MCF 10A (cell line): ENCODE measurements at places on chromosomes 3 and 15. TPM values are rescaled to one million over a fixed set of nuclear protein-coding genes. Genes with fewer than 3 reads are reported as not detected.
A peak's percentile ranks its signal among the peaks of the same experiment; 100 is the strongest.

Gene TERC
- 2.9 and 7.9 TPM in 2 replicates for total RNA-seq

Gene HTR3E
- total RNA-seq, result not detected in 2 replicates

Gene ADGRG7
- total RNA-seq, result not detected in 2 replicates

Gene FGF7
- 0.05 and 0.21 TPM in 2 replicates for total RNA-seq

Gene ABHD17C
- total RNA-seq, result 10.1 and 11.9 TPM in 2 replicates

Gene TMEM40
- total RNA-seq, result 30.3 and 58.4 TPM in 2 replicates

Gene PARP15
- total RNA-seq, result not detected in 2 replicates

Gene PLIN1
- total RNA-seq, result 0.09 and 0.17 TPM in 2 replicates

GRCh38 chr3:84958495-84959469 lies at the start of gene CADM2:
Gene CADM2 (plus strand): TSS chr3:84958989.
- peaks cover 87% of the 10 kb centered on the region for H3K27me3 ChIP-seq
- DNase-seq, result peak; percentile 90
- no peak within 1 kb of the TSS for H3K27ac ChIP-seq
- no peaks in the 10 kb centered on the region for H3K36me3 ChIP-seq
- H3K4me3 ChIP-seq, result peak within 1 kb of the TSS; percentile 88

DNA sequence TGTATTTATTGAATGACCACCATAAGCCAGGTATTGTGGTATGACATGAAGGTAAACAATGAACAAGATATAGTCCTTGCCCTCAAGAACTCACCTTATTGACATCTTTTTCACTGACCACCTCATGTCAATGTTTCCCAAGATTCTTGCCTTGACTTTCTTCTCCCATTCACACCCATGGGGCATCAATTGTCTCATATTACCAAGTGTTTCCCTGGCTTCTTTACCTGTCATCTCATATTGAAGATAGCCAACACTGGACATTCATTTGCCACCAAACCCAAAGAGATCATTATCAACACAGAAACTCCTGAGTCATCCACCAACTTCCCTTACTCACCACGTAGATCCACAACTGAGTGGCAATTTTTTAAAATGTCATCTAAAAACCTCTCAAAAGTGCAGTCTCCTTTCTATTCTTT lies 2.2 kb downstream of the EFHB start:
- H3K27ac ChIP-seq, result no peak overlapping the region
- no peak for DNase-seq
- peaks cover 8% of the 10 kb centered on the region for H3K36me3 ChIP-seq
- no peaks in the 10 kb centered on the region for H3K27me3 ChIP-seq

- no peaks in the 10 kb centered on the region for H3K4me1 ChIP-seq
- no peak for DNase-seq
- H3K4me3 ChIP-seq, result no peak overlapping the region
- H3K27me3 ChIP-seq, result no peaks in the 10 kb centered on the region
- no peak overlapping the region for H3K27ac ChIP-seq
- H3K36me3 ChIP-seq, result no peaks in the 10 kb centered on the region
Observed at GRCh38 chr3:5343459-5343858, 156.0 kb downstream of the EDEM1 start.

DNA sequence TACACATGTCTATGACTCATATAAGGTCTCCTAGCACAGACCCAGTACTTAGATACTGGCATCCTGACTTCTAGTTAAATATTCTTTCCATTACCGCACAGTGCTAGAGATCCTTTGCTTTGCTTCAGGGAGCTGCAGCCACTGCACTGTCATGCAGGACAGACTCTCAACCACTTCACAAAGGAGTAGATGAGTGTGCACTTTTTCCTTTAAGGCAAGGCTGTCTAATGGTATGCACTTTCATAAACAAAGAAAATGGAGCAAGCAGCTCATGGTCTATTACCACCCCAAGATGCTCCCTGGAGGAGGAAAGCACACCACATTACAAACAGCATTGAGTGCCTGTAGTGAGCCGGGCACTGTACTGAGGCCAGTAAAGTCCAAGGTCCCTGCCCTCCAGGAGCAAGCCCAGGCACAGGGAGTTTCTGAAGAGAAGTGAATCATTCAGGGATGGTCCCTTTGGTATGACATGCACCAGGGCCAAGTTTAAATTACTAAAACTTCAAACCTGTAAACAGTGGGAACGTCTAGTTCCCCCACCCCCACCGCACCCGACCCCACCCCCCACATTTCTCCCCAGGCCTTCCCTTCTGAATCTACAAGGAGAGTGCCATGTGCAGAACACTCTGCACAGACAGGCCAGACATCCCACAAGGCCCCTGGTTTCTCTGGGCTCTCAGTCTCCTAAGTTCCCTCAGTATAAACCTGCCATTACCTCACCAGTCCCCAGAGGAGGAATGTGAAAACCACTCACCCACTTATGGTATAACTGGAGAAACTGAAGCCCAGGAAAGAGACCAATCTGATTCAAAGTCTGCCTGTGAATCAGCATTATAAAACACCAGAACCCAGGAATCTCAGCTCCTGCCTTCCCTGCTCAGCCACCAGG lies 107.8 kb upstream of the BCL6 start:
- peaks cover 31% of the 10 kb centered on the region for H3K4me1 ChIP-seq
- no peaks in the 10 kb centered on the region for H3K27me3 ChIP-seq
- no peak overlapping the region for H3K4me3 ChIP-seq
- H3K36me3 ChIP-seq, result no peaks in the 10 kb centered on the region

DNA sequence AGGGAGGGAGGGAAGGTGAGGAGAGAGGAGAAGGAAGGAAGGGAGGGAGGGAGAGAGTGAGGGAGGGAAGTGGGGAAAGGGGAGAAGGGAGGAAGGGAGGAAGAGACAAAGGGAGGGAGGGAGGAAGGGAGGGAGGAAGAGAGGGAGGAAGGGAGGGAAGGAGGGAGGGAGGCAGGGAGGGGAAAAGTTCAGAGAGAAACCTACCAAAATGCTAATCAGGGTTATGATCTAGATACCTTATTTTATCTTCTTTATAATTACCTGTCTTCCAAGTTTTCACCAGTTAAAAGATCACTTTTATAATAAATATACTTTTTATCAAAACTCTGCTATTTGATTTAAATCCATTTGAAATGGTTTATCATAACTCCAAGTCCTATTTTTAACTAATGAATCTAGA lies 44.4 kb downstream of the FAM174B start:
- H3K4me1 ChIP-seq, result no peaks in the 10 kb centered on the region
- H3K36me3 ChIP-seq, result peaks cover 6% of the 10 kb centered on the region
- H3K4me3 ChIP-seq, result no peak overlapping the region
- H3K27me3 ChIP-seq, result peaks cover 8% of the 10 kb centered on the region
- no peak for DNase-seq

DNA sequence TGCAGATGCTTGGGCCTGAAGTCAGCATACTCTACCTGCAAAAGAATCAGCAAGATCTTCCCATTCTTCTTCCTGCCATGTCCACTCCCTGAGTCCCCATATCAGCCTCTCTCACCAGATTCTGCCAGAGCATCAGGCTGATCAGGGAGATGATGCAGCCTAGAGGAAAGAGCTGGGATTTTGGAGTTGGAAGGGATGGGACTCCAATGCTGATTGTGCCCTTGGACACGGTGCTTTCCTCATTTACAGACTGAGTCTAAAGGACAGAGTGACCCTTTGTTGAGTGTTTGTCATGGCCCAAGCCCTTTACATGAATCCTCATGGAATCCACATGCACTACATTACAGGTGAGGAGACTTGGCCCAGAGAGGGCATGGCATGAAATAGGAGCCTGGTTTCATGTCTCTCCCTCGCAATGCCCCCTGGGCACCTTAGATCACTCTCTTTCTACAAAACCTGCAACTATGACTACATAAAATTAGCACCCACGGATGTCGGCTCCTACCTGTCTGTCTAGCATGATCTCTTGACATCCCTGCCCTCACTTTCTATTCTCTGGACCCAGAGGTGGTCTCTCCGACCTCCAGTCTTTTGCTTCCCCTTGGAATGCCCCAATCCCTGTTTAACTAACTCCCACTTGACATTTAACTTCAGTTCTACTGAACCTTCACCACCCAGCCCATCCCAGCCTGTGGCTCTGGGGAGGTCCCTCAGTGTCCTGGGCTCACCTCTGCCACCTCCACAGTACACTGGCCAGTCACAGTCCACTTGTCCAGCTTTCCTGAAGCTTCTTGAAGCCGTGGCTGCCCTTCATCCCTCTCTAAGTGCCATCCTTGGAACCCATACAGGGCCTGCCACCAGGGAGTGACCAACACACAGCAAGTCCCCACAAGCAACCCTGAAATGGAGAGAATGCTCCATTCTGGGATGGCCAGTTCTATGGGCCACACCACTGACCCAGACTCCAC lies 173.5 kb downstream of the ABHD5 start:
- H3K4me1 ChIP-seq, result peaks cover 17% of the 10 kb centered on the region
- no peak overlapping the region for H3K4me3 ChIP-seq
- no peak overlapping the region for H3K27ac ChIP-seq
- H3K27me3 ChIP-seq, result no peaks in the 10 kb centered on the region

DNA sequence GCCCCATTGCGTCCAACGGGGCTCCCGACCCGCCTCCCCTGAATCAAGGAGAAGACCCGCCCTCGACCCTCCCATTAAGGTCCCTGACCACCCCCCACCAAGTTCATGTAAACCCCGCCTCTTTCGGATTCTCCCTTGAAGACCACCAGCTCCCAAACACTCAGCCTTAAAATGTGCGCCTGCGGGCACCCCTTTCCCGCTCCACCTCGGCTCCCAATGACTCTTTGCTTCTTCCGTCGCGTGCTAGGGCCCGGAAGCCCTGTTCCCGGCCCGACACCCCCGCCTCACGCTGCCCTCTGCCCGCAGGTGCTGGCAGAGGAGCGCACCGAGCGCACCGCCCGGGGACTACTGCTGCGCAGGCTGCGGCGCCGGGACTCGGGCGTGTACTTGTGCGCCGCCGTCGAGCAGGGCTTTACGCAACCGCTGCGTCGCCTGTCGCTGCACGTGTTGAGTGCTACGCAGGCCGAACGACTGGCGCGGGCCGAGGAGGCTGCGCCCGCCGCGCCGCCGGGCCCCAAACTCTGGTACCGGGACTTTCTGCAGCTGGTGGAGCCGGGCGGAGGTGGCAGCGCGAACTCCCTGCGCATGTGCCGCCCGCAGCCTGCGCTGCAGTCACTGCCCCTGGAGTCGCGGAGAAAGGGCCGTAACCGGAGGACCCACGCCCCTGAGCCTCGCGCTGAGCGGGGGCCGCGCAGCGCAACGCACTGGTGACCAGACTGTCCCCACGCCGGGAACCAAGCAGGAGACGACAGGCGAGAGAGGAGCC lies 2.7 kb upstream of the LSMEM2 start:
- peaks cover 20% of the 10 kb centered on the region for H3K4me1 ChIP-seq
- no peak overlapping the region for H3K27ac ChIP-seq
- H3K4me3 ChIP-seq, result no peak overlapping the region
- no peaks in the 10 kb centered on the region for H3K27me3 ChIP-seq
- peaks cover 19% of the 10 kb centered on the region for H3K36me3 ChIP-seq
- DNase-seq, result no peak

DNA sequence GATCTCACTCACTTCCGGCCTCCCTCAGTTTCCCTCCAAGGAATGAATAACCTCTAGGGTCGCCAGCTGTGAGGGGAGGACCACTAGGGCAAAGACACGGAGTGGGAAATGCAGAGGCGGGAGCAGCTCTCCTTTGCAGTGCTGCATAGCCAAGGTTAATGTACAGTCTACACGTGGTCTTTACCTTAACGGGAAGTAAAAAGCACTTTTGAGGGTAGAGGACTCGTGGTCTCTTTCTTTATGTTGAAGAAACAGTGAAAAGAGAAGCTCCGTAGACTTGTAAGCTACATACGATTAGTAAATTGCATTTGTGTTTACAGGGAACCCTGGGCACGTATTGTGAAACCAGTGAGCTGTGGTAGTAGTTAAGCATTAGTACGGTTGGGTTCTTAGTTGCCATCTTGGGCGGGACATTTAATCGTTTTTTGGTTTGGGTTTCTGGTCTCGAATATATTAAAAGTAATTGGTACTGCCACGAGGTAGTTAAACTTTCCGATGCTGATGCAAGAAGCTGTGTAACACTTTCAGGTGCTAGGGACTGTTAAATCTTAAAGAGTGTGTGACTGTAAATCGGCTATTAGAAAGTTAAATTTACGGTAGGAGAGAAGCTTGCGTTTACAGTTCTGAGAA lies 828 bp downstream of the U2SURP start:
- H3K4me1 ChIP-seq, result peaks cover 32% of the 10 kb centered on the region
- no peaks in the 10 kb centered on the region for H3K27me3 ChIP-seq
- H3K27ac ChIP-seq, result peak overlapping the region; percentile 99
- peak; percentile 57 for DNase-seq
- peaks cover 15% of the 10 kb centered on the region for H3K36me3 ChIP-seq

DNA sequence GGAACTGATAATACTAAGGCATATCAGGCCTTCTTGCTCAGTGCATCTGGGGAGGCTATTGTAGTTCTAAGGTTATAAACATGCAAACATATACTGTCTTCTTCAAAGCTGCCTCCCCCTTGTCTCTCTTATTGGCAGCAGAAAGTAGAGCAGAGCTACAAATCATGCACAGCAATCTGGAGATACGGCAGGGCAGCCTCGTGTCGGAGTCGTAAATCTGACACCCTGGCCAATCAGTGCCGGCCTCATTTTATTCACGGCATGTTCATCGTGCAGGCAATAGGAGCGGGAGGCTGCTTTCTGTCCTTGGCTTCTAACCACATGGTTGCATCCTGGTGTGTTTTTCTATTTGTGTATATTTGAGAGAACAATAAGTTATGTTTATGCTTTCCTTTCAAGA lies 300.2 kb upstream of the CNTN6 start:
- H3K4me3 ChIP-seq, result no peak overlapping the region
- no peak overlapping the region for H3K27ac ChIP-seq
- DNase-seq, result no peak
- no peaks in the 10 kb centered on the region for H3K4me1 ChIP-seq

- H3K27me3 ChIP-seq, result peaks cover 8% of the 10 kb centered on the region
- H3K4me3 ChIP-seq, result no peak overlapping the region
- no peak overlapping the region for H3K27ac ChIP-seq
Observed at GRCh38 chr3:134287512-134287911, 36.9 kb upstream of the RYK start.

- H3K4me3 ChIP-seq, result peak overlapping the region; percentile 77
- peak; percentile 6 for DNase-seq
- H3K27me3 ChIP-seq, result no peaks in the 10 kb centered on the region
Observed at GRCh38 chr15:89578146-89578545, 2.9 kb downstream of the TICRR start.

DNA sequence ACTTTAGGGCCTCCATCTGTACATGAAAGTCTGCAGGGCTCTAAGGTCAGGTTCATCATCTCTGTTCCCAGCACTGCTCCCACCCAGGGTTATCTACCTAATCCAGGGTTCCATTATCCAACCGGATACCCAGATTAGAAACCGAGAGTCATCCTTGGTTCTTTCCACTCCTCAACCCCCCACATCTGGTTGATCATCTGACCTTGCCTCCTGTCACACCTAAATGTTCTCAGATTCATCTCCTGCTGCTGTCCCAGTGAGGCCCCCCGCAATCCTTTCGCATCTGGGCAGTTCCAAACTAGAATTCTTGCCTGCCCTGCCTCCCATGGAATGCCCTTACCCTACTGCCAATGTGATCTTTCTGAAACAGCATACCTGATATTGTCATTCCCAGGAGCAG lies 136.5 kb downstream of the PDE8A start:
- no peaks in the 10 kb centered on the region for H3K27me3 ChIP-seq
- H3K4me1 ChIP-seq, result no peaks in the 10 kb centered on the region
- H3K36me3 ChIP-seq, result peaks cover 6% of the 10 kb centered on the region

DNA sequence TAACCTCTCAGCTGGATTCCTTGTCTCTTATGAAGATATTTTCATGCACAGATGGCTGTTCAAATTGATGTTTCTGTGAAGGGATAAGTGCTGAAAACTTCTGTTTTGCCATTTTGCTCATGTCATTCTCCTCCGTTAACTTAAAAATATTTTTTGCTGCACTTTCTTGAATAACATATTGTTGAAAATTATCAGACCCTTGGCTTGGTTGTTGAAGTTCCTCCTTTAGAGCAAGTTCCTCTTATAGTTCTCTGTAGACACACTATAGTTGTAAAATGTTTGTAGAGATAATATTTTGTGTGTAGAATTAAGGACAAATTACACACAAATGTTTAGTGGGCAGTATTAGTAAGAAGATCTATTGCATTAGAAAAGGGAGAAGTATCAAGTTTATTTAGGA lies 300.4 kb downstream of the SV2B start:
- no peak overlapping the region for H3K4me3 ChIP-seq
